ENCODE measurements at places on chromosomes 4 and X.

DNA sequence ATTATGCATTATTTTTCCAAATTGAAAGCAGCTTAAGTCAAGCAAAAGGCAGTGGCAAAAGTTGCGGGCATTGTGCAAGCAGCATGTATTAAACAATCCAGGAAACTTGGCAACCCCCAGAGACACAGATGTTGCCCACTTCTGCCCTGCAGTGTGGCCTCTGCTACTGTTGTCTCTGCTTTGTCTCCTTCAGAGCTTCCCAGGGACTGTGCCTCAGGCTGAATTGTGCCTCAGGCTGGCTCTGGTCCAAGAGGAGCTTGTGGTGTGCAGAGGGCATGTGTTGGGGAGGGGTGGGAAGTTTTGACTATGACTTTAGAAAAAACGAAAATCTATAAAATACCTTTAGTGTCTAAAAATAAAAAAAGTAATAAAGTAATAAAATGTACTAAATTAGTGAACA, 201.4 kb downstream of the CCSER1 start:
- DNase-seq, result no peak

DNA sequence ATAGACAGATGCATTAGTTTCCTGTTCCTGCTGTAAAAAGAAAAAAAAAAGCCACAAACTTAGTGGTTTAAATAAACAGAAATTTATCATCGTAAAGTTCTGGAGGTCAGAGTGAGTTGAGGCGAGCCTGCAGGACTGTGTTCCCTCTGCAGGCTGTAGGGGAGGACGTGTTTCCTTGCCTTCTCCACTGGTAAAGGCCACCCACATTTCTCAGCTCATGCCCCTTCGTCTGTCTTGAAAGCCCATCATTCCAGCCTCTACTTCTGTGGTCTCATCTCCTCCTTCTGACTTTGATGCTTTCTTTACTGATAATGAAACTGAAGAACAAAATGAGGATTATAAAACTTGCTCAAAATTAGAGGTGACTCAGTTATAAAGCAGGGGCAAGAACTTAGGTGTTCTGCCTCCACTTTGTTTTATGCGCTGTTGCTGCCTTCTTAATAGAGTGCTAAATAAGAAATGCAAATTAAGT, 143.0 kb downstream of the STIM2 start:
- DNase-seq, result no peak

DNA sequence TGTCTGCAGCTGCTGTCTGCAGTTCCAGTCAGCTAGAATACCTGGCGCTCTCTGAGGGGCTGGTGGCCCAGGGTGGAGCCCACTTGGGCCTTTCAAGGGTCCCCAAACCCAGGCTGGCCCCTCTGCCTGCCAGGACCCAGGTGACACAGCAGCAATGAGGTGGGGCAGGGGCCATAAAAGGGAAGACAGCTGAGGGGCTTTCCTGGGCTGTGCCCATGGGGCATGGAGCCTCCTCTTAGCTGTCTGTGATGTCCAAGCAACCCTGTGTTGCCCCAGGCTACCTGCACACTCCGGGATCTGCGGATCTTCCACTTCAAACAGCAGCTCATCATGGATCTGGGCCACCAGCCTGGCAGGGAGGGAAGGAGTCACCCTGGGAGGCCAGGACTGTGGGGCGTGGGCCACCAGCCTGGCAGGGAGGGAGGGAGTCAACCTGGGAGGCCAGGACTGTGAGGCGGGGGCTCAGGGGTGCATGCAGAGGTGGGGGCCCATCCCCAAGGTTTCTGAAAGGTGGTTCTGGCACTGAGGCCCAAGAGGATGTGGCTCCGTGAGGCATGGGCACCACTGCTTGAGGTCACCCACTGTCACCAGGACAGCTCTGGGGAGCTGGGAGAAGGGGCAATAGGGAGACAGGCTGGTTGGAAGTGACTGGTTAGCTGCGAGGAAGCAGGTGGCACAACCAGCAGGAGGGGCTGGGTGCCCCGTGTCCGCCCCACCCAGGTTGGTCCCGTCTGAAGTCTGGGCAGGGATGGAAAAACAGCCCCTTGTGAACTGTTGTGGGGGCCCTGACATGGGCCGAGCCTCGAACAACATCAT, 16.3 kb downstream of the NAT8L start:
- no peak for DNase-seq

DNA sequence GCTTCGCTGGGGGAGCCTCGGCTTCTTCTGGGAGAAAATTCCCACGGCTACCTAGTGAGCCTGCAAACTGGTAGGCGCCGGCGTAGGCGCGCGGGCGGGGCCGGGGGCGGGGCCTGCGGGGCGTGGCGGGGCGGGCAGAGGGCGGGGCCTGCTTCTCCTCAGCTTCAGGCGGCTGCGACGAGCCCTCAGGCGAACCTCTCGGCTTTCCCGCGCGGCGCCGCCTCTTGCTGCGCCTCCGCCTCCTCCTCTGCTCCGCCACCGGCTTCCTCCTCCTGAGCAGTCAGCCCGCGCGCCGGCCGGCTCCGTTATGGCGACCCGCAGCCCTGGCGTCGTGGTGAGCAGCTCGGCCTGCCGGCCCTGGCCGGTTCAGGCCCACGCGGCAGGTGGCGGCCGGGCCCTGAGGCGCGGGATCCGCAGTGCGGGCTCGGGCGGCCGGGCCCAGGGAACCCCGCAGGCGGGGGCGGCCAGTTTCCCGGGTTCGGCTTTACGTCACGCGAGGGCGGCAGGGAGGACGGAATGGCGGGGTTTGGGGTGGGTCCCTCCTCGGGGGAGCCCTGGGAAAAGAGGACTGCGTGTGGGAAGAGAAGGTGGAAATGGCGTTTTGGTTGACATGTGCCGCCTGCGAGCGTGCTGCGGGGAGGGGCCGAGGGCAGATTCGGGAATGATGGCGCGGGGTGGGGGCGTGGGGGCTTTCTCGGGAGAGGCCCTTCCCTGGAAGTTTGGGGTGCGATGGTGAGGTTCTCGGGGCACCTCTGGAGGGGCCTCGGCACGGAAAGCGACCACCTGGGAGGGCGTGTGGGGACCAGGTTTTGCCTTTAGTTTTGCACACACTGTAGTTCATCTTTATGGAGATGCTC, at the start of gene HPRT1:
TSS of gene HPRT1 (plus strand) at position 161 of the 857 bp plus-strand sequence. CDS start at position 308, 147 bp downstream.
- DNase-seq, result no peak

- DNase-seq, result no peak
Observed at GRCh38 chrX:23666282-23666681, 1.0 kb upstream of the PRDX4 start.

DNA sequence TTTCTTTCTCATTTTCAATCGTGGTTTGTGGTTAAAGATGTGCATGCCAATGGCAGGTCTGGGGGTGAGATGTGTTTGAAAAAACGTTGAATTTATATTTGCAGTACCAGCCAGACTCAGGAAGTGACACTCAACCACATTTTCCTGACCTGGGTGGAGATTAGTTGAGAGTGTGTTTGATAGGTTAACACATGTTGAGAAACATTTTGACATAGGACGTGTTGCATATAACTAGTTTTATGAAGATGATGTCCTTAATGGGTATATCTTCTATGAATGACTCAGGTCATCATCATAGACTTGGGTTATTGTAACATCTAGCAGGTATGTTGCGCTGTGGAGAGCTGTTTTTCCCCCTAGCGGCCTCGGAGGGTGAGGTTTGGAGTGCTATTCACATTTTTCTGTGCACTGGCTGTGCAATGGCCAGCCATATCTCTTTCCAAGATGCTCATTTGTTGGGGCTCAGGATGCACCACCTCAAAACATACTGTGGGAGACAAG, 21.7 kb upstream of the CD38 start:
- no peak for DNase-seq

All from GM04503 (cell line).